ENCODE measurements at places on chromosomes 2 and 18. TPM values are rescaled to one million over a fixed set of nuclear protein-coding genes. Genes with fewer than 3 reads are reported as not detected.

DNA sequence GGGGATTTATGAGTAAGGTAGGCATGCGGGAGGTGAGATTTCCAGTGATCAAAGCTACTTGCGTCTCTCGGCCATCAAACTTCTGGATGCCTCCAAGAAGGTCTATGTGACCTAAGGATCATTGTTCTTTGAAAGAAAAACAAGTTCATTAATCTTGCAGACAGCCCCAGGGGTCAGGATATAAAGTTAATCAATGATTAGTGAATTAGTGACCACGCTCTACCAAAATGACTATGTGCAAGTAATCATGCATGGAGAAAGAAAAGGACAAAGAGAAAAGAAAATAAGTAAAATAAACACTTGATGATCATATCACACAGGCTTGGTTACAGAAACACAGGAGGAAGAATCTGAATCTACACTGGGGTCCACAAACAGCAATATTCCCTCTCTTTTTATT lies 42.5 kb upstream of the BCL11A start:
- no peak for DNase-seq

DNA sequence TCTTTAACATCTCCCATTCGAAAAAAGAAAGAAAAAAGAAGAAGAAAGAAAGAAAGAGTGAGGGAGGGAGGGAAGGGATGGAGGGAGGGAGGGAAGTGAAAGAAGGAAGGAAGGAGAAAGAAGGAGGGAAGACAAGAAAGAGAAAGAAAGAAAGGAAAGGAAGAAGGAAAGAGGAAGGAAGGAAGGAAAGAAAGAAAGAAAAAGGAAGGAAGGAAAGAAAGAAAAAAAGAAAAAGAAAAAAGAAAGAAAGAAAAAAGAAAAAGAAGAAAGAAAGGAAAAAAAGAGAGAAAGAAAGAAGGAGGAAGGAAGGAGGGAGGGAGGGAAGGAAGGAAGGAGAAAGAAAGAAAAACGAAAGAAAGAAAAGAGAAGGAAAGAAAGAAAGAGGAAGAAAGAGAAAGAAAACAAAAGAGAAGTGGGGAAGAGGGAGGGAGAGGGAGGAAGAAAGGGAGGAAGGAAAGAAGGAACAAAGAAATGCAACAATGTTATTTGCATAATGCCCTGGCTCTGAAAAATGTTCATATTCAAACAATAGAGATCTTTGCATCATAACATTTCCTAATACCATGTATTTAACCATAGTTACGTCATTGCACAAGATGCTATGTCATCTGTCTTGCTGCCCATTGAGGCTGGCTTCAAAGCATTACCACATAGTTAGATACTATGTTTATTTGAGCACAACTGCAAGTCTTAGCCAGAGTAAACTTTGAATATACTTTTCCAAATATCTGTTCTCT lies 550.6 kb downstream of the DSC3 start:
- DNase-seq = no peak

INPP5D gene
- polyA plus RNA-seq = 88.3 TPM

HOXD12 gene
- polyA plus RNA-seq = not detected

DNA sequence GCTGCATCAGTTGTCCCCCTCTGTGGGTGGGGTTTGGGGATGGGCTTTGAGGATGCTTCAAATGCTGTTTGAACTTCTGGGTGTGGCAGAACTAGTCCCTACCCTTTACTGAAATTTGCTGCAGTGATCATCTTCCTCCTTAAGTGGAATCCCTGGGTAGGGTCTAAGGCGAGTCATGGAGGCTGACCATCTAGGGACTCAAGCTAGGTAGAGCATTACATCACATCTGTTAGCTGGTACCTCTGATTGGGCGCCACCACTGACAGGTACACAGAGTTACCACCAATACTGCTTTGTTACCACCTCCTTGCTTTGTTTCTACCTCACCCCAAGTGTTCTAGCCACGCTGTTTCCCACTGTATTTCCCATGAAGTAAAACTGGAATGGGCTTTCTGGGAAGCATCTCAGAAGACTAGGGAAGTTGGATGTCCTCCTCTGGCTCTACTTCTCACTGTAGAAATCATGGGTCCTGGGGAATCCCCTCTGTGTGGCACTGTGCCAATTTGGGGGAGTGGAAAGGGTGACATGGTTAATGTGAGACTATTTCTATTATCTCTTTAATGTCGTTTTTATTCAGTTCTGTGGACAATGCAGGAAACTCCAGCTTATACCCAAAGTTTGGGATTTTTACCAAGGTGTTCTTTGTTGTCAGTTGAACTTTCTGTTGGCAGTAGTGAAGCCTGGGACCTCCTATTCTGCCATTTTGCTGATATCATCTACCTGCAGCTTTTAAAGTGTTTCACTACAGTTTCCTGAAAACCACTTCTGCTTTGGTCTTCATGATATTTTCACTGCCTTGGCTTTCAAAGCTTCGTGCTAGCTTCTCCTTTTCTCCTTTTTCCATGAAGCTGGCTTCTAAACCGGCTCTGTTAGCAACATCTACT lies 14.5 kb upstream of the SULT1C4 start:
- DNase-seq = no peak

- no peak for DNase-seq
Observed at GRCh38 chr2:188023035-188023434, 268.6 kb upstream of the GULP1 start.

DNA sequence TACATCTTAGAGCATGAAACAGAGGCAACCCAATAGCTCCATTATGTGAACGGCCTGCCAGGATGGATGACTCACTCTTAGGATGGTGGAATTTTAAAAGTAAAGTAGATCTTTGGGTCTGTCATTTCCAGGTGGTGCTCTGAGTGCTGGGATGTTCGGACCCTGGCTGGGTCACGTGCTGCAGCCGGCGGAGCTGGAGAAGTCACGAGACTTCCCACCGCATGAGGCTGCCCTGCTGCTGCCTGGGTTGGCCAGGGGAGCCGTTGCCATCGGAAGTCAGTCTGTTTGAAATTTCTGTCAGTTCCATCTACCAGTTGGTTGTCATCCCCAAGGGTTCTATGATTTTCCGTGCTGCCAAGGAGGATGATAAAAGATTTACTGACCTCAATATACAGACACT lies 93.3 kb upstream of the ALKAL2 start:
- no peak for DNase-seq

DNA sequence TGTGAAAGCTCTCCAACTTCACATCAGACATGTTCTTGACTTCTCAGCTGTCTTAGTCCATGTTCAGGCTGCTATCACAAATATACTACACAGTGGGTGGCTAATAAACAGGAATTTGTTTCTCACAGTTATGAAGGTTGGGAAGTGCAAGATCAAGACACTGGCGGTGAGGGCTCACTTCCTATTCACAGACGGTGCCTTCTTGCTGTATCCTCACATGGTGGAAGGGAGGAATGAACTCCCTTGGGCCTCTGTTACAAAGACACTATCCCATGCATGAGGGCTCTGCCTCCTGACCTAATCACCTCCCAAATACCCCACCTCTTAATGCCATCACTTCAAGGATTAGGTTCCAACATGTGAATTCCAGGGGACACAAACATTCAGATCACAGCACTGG lies 9.7 kb downstream of the UXS1 start:
- DNase-seq = no peak

- DNase-seq = no peak
Observed at GRCh38 chr2:230671117-230671516, 41.5 kb upstream of the CAB39 start.

GRCh38 chr2:9720352-9721093 lies 89.7 kb upstream of the YWHAQ start:
- DNase-seq = no peak

GRCh38 chr18:43744960-43745745 lies 467.9 kb upstream of the SYT4 start:
- no peak for DNase-seq

AFF3 gene
- polyA plus RNA-seq = 2.8 TPM

TPO gene
- polyA plus RNA-seq = not detected

GRCh38 chr2:186540941-186541340 lies 48.9 kb upstream of the ITGAV start:
- no peak for DNase-seq

GRCh38 chr2:3451926-3452671 lies 67.2 kb downstream of the ADI1 start:
- DNase-seq = no peak

EN1 gene
- polyA plus RNA-seq = not detected

HOXD3 gene
- not detected for polyA plus RNA-seq

ESPNL gene
- not detected for polyA plus RNA-seq

- DNase-seq = no peak
Observed at GRCh38 chr2:74428675-74429074, 7.1 kb downstream of the WDR54 start.

SYT4 gene
- polyA plus RNA-seq = not detected

DNA sequence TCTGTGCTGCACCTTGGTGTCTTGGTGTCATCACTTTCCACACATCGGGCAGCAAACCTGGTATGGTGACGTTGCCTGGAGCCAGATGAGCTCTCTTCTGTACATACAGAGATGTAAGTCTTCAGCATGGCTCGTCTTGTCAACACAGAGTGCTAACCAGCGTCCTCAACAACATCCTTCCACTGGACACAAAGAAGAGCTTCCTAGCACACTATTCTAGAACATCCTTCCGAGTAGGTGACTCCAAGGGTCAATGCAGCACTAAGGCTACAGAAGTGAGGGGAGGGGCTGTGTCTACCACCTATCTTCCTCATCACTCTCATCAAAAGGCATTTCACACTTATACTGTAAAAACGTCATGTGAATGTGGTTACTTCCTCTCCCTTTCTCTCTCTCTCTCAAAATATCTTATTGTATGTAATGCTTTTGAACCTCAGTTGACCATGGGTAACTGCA lies 108.1 kb upstream of the SLC1A4 start:
- no peak for DNase-seq

DNA sequence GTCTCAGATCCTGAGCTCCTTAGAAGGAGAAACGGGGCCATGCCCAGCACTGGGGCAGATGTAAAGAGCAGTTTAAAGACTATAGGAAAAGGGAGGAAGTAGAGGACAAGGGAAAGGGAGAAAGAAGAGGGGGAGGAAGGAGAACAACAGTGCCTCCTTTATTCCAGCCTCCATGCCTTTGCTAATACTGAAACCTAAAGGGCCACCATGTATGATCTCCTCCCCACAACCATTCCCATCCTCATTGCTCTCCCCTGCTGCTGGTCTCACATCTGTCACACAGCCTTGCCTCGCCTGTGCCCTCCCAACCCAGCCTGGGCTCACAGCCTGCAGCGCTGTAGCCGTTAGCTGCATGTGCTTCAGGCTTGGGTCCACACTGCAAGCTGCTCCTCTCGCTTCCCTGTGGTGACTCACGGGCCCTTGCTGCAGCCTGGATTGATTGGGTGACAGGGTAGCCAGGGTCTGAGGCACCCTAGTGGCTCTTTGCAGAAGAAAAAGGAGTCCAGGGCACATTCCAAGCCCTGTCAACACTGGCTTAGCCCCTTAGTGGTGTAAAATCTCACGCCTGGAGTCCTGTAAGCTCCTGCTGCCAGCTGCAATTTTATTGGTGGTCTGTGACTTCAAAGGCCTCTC lies 281.9 kb downstream of the SRBD1 start:
- no peak for DNase-seq

DNA sequence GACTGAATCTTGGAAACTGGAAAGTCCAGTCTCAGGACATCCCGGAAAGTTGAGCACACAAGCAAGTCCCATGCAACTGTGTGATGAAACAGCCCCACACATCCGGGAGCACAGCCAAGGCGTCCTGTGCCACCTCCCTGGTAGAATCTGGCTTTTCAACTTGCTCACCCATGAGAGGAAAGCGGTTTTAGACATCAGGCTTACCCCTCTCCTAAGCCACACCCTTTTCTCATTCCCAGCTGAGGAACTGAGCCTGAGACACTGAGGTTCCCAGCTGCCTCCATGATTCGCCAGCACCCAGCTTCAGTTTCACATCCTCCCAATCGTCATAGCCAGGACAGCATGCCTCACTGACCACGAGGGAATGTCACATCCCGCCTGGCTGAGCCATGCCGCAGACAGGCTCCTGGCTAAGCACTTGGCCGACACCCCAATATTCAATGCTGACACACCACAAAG lies 60.3 kb downstream of the STEAP3 start:
- DNase-seq = no peak

GRCh38 chr2:73823916-73824523 lies 4.7 kb upstream of the STAMBP start:
- no peak for DNase-seq

DNA sequence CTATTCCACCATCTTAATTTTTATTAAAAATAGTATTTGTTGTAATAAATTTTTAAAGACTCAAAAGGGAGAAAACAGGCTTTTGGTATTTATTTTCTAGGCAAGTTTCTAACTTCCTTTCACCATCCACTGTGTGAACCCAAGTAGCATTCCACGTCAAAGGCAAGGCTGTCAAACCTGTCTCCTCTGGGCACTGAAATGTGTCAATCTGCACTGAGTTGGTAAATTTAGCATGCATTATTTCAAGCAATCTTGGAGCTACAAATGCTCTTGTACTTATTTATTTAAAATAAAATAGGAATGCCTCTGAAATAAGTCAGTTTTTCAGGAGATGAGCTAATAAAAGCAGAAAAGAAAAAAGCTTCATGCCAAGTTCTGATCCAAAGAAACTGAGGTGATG lies 130.9 kb upstream of the CNTNAP5 start:
- DNase-seq = no peak

SOX11 gene
- not detected for polyA plus RNA-seq

OR6B2 gene
- polyA plus RNA-seq = not detected

- no peak for DNase-seq
Observed at GRCh38 chr2:217568289-217568971, 434.4 kb downstream of the TNS1 start.
